ENCODE measurements at places on chromosomes 7 and 10.

- DNase-seq, result no peak
These were observed 32.6 kb downstream of the NIPSNAP2 start for GRCh38 chr7:55996856-55997500.

DNA sequence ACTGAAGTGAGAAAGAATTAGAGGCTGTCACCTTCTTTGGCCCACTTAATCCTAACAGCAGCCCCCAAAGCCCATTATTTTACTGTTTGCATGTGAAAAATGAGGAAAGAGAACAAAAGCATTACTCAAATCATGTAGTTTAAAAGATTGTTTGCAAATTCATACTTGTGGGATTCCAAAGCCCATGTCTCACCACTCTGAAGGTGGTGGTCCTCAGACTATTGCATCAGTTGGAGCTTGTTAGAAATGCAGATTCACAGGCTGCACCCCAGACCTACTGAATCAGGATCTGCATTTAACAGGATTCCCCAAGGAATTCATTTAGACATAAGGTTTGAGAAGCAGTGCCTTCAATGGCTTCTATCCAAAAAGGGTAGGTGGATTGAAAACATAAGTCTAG lies 93.7 kb upstream of the PDE1C start:
- no peak for DNase-seq

DNA sequence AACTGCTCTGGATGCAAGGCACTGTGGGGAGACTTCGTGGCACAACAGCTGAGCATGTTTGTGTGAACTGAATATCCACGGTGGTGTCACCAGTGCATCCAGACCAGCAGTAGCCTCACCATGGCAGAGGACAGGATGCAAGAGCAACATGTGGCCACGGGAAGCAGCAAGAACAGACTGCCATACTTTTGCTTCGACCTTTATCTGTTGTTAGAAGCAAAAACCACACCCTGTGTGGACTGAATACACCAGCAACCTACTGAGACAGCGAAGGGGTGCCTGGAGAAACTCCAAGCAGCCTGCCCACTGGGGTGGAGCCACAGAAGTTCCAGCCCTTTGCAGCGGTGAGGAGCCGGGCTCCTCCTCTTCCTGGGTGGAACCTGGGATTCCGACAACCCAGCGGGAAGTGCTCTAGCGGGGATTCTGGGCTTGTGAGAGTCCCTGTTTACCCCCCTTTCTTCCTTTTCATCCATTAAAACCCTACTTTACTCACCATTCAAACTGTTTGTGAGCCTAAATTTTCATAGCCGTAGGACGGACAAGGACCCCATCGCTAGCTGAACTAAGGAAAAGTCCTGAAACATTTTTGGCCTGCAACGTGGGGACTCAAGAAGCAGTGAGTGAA lies 584.9 kb downstream of the GRM8 start:
- DNase-seq, result no peak

DNA sequence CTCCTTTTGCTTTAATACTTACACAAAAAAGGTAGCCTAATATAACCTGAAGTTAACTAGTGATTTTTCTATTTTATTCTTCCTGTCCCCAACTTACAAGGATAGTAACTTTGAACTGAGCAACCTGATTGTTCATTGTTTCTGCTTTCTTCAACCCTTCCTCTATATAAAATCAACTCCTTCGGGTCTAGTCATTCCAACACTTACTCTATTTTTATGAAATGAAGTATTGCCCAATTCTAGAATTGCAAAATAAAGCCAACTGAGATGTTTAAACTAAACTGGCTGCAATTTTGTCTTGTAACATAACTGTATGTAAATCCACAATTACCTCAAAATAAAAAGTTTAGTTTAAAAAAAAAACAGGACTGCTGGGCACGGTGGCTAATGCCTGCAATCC lies 20.3 kb upstream of the DNA2 start:
- DNase-seq, result no peak

DNA sequence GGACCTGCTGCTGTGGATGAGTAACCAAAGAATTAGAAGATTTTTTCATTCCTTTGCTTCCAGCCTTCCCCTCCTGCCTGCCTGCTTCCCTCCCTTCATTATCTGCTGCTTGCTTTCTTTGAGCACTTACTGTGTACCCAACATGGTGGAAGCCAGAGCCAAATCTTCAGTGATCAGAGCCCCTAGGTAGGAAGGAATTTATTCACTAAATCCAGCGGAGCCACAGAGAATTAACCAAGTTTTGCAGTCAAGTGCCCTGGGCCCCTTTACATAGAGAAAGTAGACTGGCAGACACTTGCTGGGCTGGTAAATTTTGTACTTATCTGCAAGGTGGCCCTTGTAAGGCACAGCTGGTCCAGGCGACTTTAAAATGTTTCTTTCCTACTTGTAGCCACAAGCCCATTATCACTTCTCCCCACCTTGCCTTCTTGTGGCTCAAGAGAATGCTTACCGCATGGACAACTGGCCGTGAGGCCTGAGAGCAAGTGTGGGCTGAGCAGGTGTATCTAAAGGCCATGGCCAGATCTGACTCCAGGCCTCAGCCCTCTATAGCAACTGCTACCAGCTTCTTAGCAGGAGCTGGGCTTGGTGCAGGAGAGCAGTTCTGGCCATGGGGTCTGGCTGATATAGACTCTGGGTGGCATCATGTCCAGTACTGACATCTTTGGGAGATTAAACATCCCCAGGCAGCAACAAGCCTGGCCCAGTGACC lies 11.1 kb downstream of the UNC5B start:
- DNase-seq, result no peak

DNA sequence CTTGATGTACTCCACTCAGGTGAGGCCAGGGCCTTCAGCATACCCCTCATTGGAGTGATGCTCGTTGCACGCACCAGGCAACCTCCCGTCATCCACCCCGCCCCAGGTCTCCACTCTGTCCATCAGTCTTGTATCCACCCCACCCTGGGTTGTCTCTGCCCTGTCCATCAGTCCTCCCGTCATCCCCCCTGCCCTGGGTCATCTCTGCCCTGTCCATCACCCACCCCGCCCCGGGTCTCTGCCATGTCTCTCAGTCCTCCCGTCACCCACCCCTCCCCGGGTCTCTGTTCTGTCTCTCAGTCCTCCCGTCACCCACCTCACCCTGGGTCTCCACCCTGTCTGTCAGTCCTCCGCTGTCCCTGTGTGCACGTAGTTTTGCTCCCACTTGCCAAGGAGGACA lies 59.9 kb downstream of the WDR37 start:
- DNase-seq, result peak; percentile 34

DNA sequence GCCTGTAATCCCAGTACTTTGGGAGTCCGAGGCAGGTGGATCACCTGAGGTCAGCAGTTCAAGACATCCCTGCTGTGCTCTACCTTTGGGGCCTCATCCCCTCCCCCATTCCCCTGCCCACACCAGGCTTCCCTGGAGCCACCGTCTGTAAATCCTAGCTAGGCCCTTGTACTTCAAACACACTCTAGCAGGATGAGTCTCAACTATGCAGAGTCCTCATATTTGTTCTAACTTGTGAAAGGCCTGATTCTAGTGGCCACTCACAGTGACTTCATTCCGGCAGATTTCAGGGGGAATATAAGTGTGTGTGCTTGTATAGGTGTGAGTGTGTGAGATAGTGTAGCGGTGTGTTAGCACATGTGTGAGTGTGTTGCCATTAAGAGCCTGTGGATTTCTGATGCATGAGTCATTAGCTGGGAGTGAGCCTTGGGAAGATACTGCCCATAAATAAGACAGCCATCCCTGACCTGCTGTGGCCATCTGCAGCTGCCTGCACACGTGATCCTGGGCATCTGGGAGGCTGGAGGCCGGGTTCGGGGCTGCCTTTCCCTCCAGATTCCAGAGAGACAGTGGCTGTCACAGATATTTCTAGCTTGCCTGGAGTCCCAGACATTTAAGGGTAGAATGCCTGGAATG lies 1.7 kb upstream of the NEURL1 start:
- DNase-seq, result no peak

DNA sequence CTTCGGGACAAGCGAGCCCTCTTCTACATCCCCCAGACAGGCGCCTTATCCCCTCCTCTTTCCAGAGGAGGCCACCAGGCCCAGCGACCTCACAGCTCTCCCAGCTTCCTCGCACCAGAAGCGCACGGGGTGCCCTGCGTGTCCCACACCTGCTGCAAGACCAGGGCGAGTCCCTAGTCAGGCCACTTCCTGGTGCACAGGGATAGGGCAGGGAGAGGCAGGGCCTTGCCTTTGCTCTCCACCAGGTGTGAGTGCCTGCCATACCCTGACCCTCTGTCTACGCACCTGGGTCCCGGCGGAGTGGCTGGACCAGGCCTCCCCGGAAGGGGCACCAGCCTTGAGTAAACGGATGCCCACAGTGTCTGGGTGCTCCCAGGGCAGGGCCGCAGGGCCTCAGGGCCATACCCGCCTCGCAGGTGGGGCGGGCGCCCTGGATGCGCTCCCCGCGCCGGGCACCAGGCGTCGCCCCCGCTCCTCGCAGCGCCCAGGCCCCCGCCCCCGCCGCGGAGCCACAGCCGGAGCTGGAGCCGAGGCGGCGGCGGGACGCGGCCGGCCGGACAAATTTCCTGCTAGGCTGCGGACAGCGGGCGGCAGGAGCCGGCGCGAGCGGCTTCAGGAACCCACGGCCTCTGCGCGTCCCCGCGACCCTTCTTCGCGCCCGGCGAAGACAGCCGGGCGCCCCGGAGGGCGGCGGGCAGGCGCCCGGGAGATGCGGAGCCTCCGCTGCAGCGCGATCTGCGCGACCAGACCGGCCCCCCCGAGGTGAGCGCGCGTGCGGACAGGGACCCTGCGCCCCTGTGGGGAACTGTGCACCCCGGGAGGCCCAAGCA lies at the start of gene PTPRE:
Gene PTPRE, plus strand, starts transcription at position 556 of the 830 bp plus-strand sequence. CDS start 133,779 bp downstream, outside the sequence.
- DNase-seq, result peak; percentile 88

DNA sequence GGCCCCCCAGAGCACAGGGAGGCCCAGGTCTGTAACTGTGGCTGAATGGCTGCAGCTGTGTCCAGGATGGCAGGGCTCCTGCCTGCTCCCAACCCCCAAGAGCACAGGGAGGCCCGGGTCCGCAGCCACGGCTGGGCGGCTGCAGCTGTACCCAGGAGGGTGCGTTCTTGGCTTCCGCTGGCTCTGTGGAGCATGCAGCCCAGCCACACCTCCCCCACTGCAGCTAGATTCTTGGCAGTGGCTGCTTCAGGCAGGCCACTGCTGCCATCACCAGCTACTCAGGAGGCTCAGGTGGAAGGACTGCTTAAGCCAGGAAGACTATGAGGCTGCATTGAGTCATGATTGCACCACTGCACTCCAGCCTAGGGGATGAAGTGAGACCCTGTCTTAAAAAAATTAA lies 27.9 kb downstream of the C7orf25 start:
- DNase-seq, result no peak

All from activated CD8-positive, alpha-beta memory T cell treated with anti-CD3 and anti-CD28 coated beads, Interleukin-2, amount 50 U/mL, for 48 hours (primary cell).